ENCODE measurements at places on chromosomes 13 and 19.

GRCh38 chr19:14746886-14747285, 31.5 kb downstream of the ADGRE2 start:
- DNase-seq = no peak

DNA sequence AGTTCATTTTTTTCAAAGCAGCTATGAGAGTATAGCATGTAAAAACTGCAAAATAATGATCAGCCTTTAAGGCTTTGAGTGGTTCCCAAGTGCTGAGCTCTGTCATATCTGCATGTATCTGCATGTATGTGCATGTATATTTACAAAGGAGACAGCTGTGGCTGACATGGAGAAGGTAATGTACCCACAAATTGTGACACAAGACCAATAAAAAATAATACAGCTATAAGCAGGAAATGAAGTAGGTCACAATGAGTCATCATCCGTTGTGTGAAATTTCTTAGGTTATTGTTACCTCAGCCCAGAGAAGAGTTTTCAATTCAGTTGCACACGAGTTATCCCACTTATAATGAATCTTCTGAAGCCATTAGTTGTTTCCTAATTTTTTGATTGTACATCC, 60.9 kb upstream of the MED4 start:
- DNase-seq = no peak

DNA sequence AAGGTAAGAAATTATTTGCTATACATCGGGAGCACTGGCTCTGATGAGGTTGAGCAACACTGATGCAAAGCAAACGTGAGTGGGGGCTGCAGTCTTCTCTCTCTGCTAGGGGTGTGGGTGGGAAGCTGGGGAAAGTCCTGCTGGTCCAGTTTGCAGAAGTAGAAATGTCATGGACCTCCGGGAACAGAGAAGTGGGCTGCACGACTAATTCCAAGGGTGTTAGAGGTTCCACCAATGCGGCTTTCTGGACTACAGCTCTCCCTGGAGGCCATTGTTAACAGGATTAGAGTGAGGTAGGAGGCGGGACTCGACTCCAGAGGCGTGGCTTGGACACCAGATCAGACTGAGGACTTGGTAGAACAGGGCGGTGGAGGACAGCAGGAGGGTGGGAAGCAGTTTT, 5.7 kb upstream of the FBXO27 start:
- no peak for DNase-seq

DNA sequence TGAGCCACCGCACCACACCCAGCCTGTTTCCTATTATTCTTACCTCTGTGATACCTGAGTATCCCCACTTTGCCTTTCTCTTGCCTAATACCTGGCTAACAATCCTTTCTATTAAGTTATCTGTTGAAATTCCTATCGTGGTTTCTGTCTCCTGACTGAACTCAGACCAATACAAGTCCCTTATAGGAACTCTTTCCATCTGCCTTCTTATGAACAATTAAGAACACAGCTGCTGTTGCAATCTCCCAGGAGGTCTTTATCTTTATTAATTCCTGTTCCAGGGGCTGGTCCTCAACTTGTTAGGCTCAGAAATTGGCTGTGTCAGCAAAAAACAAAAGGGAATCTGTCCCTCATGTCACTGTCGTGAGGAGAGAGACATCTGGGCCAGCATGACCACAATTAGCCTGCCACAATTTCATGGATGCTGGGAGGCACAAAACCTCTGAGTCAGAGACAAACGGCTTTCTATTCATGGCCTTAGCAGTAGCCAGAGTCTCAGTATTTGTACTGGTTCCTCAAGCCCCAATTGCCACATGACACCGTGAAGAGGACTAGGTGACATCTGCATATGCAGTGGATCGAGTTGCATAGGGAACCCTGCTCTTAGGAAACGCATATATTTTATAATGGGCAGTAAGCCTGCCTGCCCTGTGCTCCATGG, 58.2 kb downstream of the NUFIP1 start:
- no peak for DNase-seq

GRCh38 chr19:38133319-38133718, 90.7 kb downstream of the DPF1 start:
- DNase-seq = no peak

- no peak for DNase-seq
These were observed 560.5 kb upstream of the MIR17HG start for GRCh38 chr13:90787007-90787406.

GRCh38 chr19:35963514-35963913, 27.3 kb downstream of the LRFN3 start:
- DNase-seq = peak; percentile 34

DNA sequence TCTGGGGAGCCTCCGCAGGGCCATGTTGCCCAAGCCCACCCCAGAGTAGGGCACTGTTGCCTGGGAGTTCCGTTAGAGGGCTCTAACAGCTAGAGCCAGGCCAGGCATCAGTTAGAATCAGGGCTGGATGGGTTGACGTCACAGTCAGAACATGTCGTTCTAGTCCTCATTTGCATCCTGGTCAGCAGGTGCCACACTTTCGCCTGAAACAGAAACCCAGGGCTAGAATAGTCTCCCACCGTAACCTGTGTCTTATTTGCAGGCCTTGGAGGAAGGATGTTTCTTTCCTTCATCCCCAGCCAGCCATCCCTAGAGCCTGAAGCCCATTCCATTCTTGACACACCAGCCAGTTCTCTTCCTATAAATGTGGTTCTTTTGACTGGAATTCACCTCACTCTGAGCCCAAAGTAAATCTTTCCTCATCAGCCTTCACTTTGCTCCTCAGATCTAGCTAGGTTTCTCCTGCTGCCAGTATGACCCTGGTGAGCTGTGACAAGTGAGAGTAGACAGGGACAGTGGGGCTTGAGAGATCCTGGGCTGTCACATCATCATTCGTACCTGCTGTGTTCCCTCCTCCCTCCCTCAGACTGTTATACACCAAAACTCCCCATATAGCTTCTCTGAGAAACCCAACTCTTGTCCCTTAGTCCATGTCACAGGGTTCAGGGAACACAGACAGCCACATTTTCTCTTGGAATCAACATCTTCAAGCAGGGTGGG, 12.2 kb upstream of the CCDC97 start:
- no peak for DNase-seq

- no peak for DNase-seq
These were observed 92.7 kb downstream of the AKAP11 start for GRCh38 chr13:42364613-42365000.

DNA sequence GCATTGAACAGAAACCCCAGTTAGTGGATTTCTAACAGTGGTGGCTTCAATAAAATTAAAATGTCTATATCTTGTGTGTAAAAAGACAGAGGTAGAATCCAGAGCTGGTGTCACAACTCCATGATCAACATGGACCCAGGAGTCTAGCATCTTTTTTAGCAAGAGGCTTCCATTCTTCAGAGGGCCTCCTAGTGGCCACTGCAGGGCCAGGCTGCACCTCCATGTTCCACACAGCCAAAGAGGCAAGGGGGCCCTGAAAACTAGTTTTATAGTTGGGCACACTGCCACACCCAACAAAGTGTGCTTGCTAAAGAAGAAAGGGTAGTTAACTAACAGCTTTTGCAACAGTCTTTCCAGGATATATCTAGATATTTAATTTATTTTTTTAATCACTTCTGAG, 12.9 kb downstream of the N4BP2L1 start:
- DNase-seq = no peak

- DNase-seq = no peak
These were observed 1.0 kb upstream of the ICAM5 start for GRCh38 chr19:10288662-10289166.

GRCh38 chr19:13885826-13886365, 9.0 kb downstream of the NANOS3 start:
- no peak for DNase-seq

DNA sequence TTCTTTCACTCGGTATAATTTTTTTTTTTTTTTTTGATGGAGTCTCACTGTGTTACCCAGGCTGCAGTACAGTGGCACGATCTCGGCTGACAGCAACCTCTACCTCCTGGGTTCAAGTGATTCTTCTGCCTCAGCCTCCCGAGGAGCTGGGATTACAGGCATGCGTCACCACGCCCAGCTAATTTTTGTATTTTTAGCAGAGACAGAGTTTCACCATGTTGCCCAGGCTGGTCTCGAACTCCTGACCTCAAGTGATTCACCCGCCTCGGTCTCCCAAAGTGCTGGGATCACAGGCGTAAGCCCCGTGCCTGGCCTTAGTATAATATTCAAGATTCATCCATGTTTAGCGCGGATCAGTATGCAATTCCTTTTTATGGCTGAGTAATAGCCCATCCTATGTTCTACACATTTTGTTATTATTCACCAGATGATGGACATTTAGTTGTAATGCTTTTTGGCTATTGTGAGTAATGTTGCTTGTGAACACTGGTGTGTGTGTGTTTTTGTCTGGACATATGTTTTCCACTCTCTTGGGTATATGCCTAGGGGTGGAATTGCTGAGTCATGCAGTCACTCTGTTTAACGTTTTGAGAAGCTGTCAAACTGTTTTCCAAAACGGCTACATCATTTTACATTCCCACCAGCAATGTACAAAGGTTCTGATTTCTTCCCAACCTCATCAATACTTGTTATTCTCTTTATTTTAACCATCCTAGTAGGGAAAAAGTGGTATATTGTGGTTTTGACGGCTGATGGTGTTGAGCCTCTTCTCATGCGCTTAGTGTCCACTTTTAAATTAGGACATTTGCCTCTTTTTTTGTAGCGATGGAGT, 22.9 kb downstream of the PLEKHF1 start:
- no peak for DNase-seq

DNA sequence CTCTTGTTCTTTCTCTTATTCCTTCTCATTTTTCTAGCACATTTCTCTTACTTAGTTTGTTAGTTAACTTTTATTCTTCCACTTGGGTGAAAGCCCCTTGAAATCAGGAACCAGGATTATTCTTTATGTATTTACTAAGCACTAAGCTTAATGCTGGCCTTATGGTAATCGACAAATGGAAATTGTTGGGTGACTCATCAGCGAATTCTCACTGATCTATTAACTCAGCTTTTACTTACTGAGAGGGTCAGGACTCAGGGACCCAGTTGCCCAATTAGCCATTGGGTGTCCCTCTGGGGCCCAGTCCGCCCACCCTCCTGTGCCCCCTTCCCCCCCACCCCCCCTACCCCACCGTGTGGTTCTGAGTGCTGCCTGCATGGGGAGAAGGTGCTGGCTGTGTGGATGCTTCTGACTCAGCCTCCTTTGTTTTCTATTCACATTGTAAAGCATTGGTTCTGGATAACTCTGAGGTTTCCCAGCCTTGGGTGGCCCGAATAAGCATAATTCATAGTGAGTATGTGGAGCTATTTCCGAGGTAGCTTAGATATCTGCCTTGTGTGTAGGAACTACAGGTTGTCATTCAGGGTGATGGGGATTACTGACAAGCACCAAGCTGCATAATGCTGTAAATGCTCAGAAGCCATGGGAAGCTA, 240.9 kb downstream of the FGF9 start:
- DNase-seq = no peak

- no peak for DNase-seq
These were observed 566.4 kb downstream of the PCDH9 start for GRCh38 chr13:66663711-66664110.

- no peak for DNase-seq
These were observed 42.5 kb downstream of the IRS2 start for GRCh38 chr13:109743706-109744453.

- DNase-seq = no peak
These were observed 1.8 kb upstream of the TMEM272 start for GRCh38 chr13:51846756-51847155.

GRCh38 chr13:80473695-80474094, 132.8 kb upstream of the SPRY2 start:
- no peak for DNase-seq

- DNase-seq = no peak
These were observed 769.6 kb downstream of the UQCRFS1 start for GRCh38 chr19:28443361-28443760.

- no peak for DNase-seq
These were observed 29.5 kb downstream of the TMEM255B start for GRCh38 chr13:113788413-113789135.

GRCh38 chr13:100511466-100511865, 77.1 kb downstream of the GGACT start:
- no peak for DNase-seq

- no peak for DNase-seq
These were observed 369.3 kb downstream of the KLF5 start for GRCh38 chr13:73428137-73428536.

DNA sequence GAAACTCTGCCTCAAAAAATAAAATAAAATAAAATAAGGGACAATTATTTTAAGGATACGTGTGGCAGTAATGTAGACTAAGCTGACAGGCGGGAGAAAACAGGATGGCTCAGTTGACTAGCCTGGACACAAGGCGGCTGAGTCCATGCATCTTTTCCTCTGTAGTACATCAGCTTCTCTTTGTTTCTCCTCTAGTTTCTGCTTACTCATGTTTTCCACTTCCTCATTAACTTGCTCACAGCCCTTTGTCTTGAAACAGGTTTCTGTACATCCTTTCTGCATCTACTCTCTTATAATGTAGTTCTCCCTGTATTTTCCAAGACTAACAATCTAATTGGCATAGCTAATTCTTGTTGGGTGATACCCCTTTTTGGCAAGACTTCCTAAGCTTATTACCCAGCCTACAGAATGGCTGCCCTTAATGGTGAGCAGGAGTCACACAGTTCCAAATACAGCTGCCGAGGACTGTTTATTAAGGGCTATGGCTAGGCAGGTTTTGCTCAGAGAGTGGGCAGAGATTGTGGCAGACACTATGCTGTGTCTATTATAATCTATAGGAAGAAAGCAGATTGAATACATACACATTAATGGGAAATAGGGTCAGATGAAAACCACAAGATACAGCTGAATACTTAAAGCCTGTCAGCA, 58.7 kb upstream of the KLF5 start:
- DNase-seq = no peak

DNA sequence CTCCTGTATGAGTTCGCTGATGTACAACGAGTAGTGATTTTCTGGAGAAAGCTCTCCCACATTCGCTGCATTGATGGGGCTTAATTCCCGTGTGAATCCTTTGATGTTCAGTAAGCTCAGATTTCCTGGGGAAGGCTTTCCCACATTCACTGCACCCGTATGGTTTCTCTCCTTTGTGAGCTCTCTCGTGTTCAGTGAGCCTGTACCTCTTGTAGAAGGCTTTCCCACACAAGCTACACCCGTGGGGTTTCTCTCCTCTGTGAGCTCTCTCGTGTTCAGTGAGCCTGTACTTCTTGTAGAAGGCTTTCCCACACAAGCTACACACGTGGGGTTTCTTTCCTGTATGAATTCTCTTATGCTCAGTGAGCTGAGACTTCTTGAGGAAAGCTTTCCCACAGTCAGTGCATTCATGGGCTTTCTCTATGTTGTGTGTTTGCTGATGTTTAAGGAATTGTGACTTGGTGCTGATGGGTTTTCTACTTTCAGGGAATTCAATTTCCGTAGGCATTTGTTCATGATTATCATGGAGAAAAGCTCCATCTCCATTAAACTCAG, 3.5 kb upstream of the ZNF577 start:
- DNase-seq = no peak
